ENCODE measurements at places on chromosomes 12 and 14.

GRCh38 chr14:74459976-74460375, 33.1 kb downstream of the NPC2 start:
- DNase-seq = no peak

DNA sequence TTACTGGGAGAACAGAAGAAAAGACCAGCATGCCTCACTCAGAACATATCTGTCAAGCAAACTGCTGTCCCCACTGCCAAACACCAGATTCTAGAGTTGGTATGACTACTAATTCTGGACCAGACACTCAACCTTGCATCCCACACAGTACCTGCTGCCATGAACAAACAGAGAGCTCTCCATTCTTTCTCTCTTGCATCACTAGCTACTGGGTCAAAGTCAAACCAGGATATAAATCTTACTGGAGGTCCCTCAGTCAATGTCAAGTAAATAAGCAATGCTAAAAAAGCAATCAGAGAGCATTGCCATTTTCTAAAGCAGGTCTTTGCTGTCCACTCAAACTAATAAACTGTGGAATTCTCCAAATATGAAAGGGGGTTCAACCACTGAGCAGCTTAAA, 452.4 kb upstream of the SEL1L start:
- DNase-seq = no peak

DNA sequence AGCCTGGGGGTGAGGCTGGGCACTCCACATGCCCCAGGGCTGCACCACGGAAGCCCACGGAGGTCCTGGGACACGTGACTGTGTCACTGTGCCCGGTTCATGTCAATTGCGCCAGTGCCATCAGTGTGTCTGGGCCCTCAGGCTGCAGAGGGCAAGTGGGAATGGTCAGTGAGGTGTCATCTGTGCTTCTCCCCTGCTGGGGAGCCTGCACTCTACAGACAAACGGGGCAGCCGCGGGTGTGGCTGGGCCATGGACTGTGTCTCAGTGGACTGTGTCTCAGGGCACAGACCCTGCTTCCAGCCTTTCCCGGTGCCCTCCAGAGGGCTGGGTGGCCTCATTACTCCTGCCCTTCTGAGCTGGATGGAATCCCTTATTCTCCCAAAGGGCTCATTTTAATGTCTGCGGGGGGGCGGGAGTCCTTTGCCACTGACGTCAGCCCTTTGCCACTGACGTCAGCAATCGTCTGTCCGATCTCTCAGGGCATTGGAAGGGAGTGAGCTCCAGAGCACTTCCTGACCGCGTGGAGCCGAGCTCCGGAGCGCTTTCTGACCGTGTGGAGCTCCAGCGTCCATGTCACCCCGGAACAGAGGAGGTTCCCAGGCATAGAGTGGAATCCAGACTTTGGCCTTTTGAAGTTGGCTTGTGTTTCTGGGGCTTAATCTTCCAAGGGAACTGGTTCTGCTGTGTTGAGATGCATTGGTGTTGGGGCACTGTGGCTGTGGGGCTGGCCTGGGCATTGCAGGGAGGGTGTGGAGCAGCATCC, 72.4 kb downstream of the ADGRD1 start:
- DNase-seq = no peak

DNA sequence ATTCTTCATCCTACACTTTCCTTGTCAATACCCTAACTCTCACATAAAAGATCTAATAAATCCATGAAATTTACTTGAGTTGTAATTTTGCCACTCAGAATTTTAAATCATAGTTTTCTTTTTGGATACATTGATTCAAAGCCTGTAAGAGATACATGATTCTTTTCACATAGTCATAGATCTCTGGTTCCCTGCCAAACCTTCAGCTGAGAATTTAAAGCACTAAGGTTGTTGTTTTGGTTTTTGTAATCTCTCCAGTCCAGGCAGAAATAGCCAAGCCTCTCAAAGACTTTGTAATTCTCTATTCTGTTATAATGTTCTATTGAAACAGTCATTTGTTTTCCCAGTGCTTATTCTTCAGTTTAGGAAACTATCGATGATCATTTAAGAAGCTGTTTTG, 273.9 kb downstream of the TRHDE start:
- no peak for DNase-seq

GRCh38 chr12:91404441-91404840, 221.8 kb upstream of the DCN start:
- no peak for DNase-seq

DNA sequence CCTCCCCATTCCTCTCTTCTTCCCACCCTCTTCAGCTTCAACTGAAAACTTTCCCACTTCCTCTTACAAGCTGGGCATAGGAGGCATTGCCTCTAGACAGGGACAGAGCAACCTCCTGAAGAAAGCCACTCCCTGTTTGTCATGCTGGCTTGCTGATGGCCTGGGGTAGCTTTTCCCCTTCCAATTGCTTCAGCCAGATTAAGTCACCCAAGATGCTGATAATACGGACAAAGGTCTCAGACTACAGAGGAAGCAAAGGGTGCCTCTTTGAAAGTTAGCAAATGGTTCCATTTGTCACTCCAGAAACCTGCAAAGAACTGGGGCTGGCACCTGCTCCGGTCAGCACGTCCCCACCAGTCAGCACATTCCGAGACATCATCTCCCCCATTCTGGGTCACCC, 6.0 kb downstream of the KRT2 start:
- no peak for DNase-seq

GRCh38 chr14:35212471-35213142, 79.6 kb upstream of the PSMA6 start:
- DNase-seq = no peak

DNA sequence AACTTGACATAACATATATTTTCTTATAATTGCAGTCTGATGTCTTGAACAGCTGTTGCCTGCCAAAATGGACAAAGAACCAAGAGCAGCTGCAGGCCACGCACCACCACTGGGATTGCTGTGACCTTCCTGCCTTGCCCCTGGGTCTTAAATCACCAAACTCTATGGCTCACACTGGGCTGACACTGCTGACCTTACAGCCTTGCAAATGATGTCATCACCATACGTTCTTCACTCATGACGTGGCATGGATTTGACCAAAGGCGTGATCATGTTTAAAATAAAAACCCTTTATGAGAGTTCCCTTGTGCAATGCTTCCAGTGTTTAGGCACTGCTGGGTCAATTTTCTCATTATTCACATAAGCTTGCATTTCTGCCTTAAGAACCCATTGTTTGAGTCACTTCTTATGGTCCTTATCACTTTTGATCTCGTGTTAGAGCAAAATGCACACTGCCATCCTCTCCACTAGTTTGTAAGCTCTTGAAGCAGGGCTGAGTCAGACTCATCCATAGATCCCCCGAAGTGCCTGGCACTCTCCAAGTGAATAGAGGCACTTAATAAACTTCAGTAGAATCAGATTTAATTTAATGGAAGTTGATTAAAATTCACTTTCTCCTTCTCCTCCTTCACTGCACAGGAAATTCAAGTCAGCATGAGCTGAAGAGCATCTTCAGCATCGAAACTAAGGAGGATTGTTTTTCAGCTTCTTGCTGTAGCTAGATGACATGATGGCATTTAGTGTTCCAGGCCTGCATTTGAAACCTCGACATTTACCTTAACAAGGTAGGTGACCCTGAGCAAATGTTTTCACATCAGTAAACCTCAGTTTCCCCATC, 132.4 kb upstream of the PZP start:
- no peak for DNase-seq

DNA sequence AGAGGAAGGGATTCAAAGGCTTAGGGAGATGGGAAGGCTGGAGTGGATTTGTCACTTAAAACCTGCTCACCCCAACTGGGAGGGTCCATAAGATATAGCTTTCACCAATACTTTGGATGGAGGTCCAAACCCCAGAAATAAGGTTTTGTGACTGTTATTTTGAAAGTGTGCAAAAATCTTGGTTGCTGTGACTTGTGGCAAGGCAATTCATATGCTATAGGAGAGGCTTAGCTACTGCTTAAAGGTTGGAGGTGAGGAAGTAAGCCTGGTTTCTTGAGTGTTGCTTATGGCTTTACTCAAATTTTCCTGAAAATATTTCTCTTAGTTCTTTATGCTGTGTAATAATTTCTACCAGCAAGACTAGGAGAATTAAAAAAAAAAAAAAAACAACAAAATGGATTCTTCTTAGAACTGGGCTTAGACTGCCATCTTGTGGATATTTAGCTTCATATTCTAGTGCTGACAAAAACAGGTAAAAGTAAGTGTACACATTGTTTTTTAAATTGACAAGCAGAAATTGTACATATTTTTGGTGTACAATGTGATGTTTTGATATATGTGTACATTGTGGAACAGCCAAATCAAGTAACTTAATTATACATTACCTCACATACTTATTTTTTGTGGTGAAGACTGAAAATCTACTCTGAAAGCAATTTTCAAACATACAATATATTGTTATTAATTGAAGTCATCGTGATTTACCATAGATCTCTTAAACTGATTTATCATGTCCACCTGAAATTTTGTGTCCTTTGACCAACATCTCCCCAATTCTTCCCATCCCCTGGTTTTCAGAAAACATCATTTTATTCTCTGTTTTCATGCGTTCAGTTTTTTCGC, 23.0 kb downstream of the PDE6H start:
- DNase-seq = peak; percentile 37

GRCh38 chr12:76558684-76559399, 729 bp downstream of the OSBPL8 start:
- DNase-seq = no peak

DNA sequence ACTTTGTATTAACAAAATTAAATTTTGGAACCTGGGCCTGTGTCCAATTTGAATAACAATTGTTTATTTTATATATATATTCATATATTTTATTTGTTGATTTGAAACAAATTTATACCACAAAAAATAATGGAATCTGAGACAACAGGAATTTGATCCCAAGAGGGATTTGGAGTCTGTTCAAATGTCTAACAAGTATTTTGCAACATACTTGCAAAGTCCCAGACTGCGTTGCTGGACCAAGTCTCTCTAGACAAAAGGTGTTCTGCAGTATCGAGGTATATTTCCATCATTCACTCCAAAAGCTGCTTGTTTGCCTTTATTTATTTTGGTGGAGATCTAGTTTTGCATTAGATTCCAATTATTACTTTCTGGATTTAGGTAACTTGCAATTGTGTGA, 68.7 kb upstream of the PTPRR start:
- no peak for DNase-seq

- no peak for DNase-seq
These were observed 43.1 kb downstream of the SOX5 start for GRCh38 chr12:23906329-23906728.

- DNase-seq = no peak
These were observed 1.9 kb downstream of the COL2A1 start for GRCh38 chr12:48002414-48002730.

DNA sequence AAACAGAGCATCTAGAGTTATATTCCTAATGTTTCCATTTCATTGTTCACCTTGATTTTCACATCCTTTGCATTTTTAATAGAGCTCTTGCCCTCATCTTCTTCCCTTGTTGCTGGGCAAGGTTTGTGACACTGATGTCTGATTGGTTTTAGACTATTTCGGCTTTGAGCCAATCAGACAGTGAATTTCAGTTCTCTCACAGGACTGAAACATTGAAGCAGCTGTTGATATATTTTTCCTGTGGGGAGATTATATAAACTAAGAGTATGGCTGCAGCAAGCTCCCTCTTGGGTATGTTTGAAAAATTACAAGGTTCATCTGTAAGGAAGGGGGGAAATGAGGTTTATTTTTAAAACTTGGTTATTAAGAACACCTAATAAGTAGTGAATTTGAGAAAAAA, 51.2 kb downstream of the ATF7IP start:
- peak; percentile 48 for DNase-seq

- no peak for DNase-seq
These were observed 17.9 kb downstream of the TOGARAM1 start for GRCh38 chr14:44979740-44980356.

DNA sequence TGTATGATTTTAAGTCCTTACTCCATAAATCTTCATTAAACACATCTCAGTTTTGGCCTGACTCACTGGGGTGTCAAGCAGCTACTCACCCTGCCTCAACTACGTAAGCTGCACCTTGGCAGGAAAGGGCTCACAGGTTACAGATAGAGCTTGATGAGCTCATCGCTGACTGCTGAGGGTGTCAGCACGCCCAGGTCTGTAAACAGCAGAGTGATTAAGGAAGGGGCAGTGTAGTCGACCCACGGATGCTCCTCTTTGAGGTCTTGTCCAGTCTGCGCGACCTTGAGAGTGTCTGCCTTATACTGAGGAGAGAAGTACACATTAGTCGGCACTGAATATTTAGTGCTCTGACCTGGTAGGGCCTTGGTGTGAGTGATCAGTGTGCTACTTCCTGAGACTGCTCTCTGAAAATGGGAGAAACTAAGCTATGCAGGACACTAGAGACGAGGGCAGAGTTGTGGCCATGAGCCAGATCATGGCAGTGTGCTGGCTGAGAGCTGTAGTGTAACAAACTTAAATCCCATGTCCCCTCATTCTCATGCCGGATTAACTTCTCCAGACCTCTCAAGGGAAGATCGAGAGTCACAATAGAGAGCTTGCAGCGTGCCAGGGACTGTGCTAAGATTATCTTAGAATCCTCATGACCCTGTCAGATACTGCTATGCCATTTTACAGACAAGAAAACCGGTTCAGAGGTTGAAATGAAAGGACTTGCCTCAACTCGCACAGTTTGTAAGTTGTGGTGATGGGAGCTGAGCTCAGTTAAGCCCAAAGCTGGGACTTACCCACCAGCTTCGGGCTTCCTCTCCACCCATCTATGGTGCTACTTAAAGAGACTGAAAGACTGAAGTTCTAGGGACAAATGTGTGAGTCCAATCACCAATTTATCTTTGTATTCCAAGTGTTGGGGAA, 11.6 kb downstream of the EIF2B1 start:
- no peak for DNase-seq

GRCh38 chr12:52442600-52443061, 8.5 kb upstream of the KRT75 start:
- DNase-seq = no peak

GRCh38 chr12:107544937-107545336, 140.7 kb upstream of the PWP1 start:
- DNase-seq = no peak

DNA sequence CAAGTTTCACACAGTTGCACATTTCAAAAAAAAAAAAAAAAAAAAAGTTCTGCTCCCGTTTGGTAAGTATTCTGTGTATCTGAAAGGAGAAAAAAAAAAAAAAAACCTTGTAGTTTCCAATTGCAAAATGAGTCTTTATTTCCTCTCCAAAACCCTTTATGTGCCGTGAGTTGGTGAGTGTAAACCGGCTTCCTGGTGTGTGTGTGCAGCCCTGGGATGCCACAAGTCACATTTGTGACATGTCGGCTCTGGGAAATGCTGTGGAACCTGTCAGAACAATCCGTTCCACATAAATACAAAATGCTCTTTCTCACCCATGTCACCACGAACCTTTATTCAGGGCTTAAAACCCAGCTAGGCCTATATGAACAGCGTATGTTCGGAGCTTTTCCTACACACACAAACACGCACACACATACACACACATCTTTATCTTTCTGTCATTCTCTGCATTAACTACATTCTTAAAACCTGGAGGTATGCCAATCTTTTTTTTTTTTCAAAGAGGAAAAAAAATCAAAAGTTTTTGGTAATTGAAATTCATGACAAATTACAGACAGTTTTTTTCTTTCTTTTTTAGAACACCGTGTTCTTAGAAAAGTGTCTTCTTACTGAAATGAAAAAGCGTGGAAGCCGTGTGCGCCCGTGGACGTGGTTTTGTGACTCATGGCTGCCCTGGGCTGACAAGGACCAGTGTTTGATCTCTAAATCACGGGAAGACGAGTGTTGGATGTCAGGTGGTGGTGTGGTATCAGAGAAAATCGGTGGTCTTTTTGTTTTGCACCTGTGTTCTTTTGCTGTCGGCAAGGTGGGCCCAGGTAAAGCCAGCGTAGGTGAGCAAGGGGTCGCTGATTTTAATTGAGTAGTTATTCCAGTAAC, 612.0 kb downstream of the VRK1 start:
- no peak for DNase-seq

Data from AG09319 (cell line).